GM23338 (cell line): ENCODE measurements at places on chromosomes 3 and 15. TPM values are rescaled to one million over a fixed set of nuclear protein-coding genes. Genes with fewer than 3 reads are reported as not detected.

The PLA2G4F gene
- total RNA-seq: not detected in 2 replicates

The MOBP gene
- not detected in 2 replicates for total RNA-seq

The EFHB gene
- 0.35 and 1.0 TPM in 2 replicates for total RNA-seq

DNA sequence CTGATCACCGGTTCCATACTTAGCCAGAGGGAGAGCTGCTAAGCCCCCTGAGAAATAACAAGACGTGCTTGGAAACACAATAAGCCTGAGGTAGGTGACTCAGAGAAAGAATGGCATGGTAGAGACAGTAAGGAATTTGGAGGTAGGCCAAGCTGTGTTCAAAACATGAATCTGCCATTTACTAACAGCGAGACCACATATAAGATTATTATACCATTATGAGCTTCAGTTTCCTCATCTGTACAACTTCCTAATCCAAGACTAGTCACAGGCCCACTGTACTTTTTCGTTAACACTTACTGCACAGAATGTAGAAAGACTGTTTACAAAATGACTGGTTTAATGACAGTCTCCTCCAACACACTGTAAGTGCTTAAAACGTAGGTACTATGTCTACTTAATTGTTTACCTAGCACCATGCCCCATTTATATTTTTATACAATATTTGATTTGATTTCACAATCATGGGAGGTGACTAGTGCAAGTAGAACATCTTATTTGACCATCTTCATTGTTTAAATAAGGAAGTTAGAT is 25.7 kb downstream of the ATOSA start:
- no peak overlapping the region for H3K4me3 ChIP-seq
- DNase-seq: peak; percentile 20
- no peaks in the 10 kb centered on the region; the same call in 1 of the 2 replicates for H3K4me1 ChIP-seq
- no peaks in the 10 kb centered on the region for H3K36me3 ChIP-seq
- 0 out of 2 replicates have a peak overlapping the region, but pooled peaks have one; percentile 36 for H3K27ac ChIP-seq

- H3K27me3 ChIP-seq: no peaks in the 10 kb centered on the region
- H3K4me3 ChIP-seq: no peak overlapping the region
- no peaks in the 10 kb centered on the region for H3K4me1 ChIP-seq
- no peaks in the 10 kb centered on the region for H3K36me3 ChIP-seq
- H3K27ac ChIP-seq: no peak overlapping the region
Measured at GRCh38 chr3:65039754-65040210, 352.0 kb upstream of the ADAMTS9 start.

GRCh38 chr3:185781759-185782158 is 43.1 kb downstream of the IGF2BP2 start:
- no peak overlapping the region for H3K4me3 ChIP-seq
- H3K36me3 ChIP-seq: no peaks in the 10 kb centered on the region
- no peaks in the 10 kb centered on the region for H3K27me3 ChIP-seq
- H3K27ac ChIP-seq: no peak overlapping the region
- no peak for DNase-seq
- peaks cover 69% of the 10 kb centered on the region for H3K4me1 ChIP-seq

GRCh38 chr3:177337541-177338331 is 140.5 kb upstream of the TBL1XR1 start:
- DNase-seq: no peak
- no peak overlapping the region for H3K27ac ChIP-seq
- H3K36me3 ChIP-seq: no peaks in the 10 kb centered on the region
- H3K4me3 ChIP-seq: no peak overlapping the region

GRCh38 chr3:109033000-109033660 is 79.5 kb upstream of the GUCA1C start:
- no peak overlapping the region for H3K4me3 ChIP-seq
- H3K27ac ChIP-seq: no peak overlapping the region
- DNase-seq: no peak
- no peaks in the 10 kb centered on the region for H3K4me1 ChIP-seq
- no peaks in the 10 kb centered on the region for H3K27me3 ChIP-seq
- H3K36me3 ChIP-seq: no peaks in the 10 kb centered on the region

DNA sequence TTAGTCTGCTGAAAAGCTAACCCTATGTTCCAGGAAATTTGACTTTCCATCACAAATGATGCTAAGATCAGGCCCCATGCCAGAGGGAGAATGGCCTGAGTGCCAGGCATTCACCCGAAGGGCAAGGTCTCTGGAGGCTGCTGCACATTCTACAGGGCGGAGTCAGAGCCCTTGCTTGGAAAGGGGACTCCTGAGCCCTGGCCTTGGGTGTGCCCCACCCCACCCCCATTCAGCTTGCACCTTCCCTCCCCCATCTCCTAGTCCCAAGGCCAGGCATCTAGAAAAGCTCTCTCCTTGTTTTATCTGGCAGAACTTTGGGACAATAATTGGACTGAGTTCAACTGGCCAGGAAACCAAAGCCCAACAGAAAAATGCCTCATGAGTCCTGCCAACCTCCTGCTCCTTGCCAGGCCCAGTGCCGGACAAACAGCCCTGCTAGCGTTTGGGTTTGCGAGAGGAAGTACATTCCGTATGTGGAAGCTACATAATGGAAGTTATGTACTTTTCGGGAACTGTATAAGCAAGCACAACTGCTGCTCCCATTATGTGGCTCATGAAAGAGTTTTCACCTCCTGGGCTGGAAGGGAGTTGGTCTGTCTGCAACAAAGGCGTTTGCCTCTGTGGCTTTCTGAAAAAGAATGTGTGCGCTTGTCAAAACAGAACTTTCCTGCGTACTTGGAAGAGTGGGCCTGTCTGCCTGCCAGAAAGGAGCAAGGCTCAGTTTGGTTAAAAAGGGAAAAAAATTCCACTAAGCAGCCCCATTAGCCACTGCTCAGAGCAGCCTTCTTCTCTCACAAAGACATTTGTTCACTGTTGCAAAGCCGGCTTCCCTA is 321.5 kb upstream of the CTNNB1 start:
- peaks cover 10% of the 10 kb centered on the region; the same call in 1 of the 2 replicates for H3K4me1 ChIP-seq
- DNase-seq: no peak
- no peaks in the 10 kb centered on the region for H3K27me3 ChIP-seq
- no peaks in the 10 kb centered on the region for H3K36me3 ChIP-seq
- H3K4me3 ChIP-seq: no peak overlapping the region
- no peak overlapping the region for H3K27ac ChIP-seq

GRCh38 chr3:15635121-15635661 is 33.6 kb downstream of the BTD start:
- no peak overlapping the region for H3K27ac ChIP-seq
- H3K27me3 ChIP-seq: no peaks in the 10 kb centered on the region
- peaks cover 60% of the 10 kb centered on the region for H3K4me1 ChIP-seq
- no peak for DNase-seq
- no peak overlapping the region for H3K4me3 ChIP-seq

- H3K4me3 ChIP-seq: no peak overlapping the region
- no peaks in the 10 kb centered on the region for H3K27me3 ChIP-seq
- H3K27ac ChIP-seq: no peak overlapping the region
- no peaks in the 10 kb centered on the region for H3K36me3 ChIP-seq
- peaks cover 19% of the 10 kb centered on the region for H3K4me1 ChIP-seq
Measured at GRCh38 chr15:80110920-80111319, 41.9 kb upstream of the FAH start.

DNA sequence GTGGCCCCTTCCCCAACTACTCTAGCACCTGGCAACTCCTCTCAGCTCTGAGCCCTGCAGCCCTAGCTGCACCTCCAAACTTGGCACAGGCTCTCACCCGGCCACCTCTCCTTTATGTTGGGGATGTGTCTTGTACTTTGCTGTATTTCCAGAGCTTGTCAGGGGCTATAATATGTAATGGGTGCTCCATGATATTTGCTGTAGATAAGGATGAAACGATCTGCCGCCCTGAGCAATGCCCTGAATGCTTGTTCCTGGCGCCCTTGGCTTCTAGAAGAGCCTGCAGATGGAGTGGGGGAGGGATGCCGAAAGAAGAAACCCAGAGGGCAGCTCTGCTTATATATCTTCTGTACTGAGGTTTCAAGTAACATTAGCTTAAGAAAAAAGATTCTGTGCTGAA is 35.9 kb upstream of the ZBTB38 start:
- H3K36me3 ChIP-seq: no peaks in the 10 kb centered on the region
- no peak overlapping the region for H3K27ac ChIP-seq
- H3K4me3 ChIP-seq: no peak overlapping the region
- H3K4me1 ChIP-seq: peaks cover 8% of the 10 kb centered on the region

GRCh38 chr3:19559724-19560442 is 374.1 kb downstream of the EFHB start:
- no peak for DNase-seq
- H3K36me3 ChIP-seq: no peaks in the 10 kb centered on the region
- no peaks in the 10 kb centered on the region for H3K4me1 ChIP-seq
- no peak overlapping the region for H3K4me3 ChIP-seq
- H3K27me3 ChIP-seq: no peaks in the 10 kb centered on the region
